ENCODE measurements at places on chromosomes 16 and 17.

- DNase-seq, result no peak
Measured at GRCh38 chr17:48905987-48906515, 2.2 kb upstream of the UBE2Z start.

- DNase-seq, result no peak
Measured at GRCh38 chr16:26240807-26241206, 549.0 kb downstream of the HS3ST4 start.

DNA sequence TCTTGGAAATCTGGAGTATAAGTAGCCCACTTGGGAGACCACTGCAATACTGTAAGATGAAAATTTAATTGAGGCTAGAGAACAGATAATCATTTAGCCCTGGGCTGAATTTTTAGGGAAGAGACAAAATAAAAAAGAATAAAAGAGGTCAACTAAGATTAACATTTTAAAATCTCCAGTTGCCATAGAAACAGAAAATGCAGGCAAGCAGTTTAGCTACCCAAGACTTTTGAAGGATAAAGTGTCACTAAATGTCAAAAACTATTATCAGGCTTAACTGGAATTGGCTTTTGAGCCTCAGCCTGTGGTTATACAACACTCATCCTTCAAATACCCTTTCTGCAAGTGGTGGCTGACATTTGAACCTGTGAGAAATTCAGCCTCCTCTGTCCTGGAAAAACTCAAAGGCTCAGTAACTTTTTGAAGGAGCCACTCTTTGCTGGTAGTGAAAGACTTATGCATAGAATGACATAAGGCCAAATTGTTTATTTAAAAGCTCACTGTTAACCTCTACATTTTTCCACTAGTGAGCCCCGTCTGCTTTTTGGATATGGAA lies 220.7 kb upstream of the KCNJ16 start:
- no peak for DNase-seq

DNA sequence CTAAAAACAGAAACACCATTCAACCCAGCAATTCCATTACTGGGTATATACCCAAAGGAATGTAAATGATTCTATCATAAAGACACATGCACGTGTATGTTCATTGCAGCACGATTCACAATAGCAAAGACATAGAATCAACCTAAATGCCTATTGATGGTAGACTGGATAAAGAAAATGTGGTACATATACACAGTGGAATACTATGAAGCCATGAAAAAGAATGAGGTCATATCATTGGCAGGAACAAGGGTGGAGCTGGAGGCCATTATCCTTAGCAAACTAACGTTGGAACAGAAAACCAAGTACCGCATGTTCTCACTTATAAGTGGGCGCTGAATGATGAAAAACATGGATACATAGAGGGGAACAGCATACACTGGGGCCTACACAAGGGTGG lies 77.2 kb upstream of the MYOCD start:
- no peak for DNase-seq

DNA sequence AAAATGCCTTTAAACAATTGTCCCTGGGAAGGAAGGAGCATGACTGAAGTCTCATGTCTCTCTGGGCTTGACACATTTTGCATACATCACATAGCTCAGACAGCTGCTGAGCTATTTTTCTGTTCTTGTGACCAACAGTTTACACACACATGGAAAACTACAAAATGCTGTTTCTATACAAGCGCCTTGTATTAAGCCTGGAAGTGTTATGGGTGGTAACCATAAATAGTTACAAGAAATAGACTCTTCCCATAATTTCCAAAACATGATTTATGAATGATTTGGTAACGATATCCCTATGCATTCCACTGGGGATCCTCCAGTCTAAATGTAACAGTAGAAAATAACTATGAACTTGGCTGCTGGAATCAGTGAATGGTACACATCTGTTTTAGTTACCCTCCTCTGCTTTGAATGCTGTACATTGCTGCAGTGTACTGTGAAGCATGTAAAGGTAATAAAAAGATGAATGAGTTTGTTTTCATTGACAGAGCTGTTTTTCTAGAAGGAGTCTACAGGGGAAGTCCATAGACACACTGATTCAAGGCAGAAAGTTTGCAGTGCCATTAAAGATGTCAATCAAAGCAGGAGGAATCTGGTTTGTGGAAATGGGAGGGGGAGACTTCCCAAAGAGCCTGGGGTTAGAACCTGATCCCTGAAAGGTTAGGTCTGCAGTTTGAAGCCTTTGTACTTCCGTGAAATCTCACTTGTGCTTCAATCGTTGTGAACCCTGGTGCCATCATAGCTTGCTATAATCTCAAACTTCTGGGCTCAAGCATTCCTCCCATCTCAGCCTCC lies 5.0 kb downstream of the ACSF2 start:
- DNase-seq, result no peak

- no peak for DNase-seq
Measured at GRCh38 chr16:57600952-57601580, 27.4 kb upstream of the ADGRG1 start.

- DNase-seq, result peak; percentile 76
Measured at GRCh38 chr16:30947859-30948666, 805 bp upstream of the ORAI3 start.

GRCh38 chr17:17781591-17782496 lies 54.9 kb downstream of the SREBF1 start:
- DNase-seq, result peak; percentile 34

DNA sequence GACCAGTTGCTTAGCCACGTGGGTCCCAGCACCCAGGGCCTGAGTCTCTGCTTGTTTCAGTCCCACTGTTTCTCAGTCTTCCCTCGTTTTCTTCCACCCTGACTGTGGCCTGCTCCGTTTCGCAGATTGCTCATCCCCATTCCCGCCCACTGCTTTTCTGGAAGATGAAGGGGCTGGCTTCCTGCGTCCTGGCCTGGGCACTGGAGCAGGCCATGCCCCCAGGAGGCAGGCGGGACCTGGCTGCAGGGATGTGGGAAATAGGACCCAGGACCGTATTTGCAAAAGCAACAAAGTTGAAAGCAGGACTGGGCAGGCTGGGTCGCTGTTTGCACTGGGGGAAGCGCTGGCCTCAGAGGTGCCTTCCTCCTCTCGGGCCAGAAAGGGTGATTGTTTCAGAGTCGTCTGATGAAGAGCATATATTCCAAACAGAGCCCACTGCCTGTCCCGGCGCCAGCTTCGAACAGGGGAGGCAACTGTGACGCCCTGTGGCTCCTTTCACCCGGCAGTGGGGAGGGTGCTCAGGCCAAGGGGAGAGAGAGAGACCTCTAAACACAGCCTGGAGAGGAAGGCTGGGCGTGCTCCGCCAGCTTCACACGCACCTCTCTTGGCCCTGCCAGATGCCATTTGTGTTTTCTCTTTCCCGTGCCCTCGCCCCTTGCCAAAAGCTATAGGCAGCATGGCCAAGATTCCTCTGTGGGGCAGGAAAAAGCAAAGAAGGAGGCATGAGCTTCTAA lies 108.6 kb downstream of the CMIP start:
- no peak for DNase-seq

GRCh38 chr16:746637-747036 lies 5.8 kb upstream of the CIAO3 start:
- DNase-seq, result no peak

- no peak for DNase-seq
Measured at GRCh38 chr17:37265446-37266173, 110.2 kb upstream of the C17orf78 start.

DNA sequence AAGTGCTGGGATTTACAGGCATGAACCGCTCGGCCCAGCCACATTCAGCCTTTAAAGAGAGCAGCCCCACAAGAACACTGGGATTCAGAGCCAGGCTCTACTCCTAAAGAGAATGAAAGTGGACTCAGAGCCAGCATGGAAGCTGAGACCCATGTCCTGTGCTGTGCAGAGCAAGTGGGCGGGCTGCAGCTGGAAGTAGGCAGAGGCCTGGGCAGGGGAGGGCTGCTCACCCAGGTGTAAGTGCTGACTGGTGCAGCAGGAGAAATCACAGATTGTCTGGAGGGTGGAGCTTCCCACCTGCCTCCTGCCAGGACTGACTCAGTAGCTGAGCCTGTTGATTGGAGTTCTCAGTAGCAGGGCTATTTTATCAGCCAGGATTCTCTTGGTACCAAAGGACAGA lies 178.7 kb downstream of the KATNIP start:
- DNase-seq, result no peak

- DNase-seq, result no peak
Measured at GRCh38 chr17:35130392-35130791, 9.0 kb downstream of the FNDC8 start.

GRCh38 chr17:13646969-13647542 lies 45.3 kb upstream of the HS3ST3A1 start:
- DNase-seq, result no peak

- no peak for DNase-seq
Measured at GRCh38 chr17:48213797-48214196, 106.2 kb downstream of the SNX11 start.

- DNase-seq, result no peak
Measured at GRCh38 chr16:14337303-14338191, 266.4 kb downstream of the MRTFB start.

DNA sequence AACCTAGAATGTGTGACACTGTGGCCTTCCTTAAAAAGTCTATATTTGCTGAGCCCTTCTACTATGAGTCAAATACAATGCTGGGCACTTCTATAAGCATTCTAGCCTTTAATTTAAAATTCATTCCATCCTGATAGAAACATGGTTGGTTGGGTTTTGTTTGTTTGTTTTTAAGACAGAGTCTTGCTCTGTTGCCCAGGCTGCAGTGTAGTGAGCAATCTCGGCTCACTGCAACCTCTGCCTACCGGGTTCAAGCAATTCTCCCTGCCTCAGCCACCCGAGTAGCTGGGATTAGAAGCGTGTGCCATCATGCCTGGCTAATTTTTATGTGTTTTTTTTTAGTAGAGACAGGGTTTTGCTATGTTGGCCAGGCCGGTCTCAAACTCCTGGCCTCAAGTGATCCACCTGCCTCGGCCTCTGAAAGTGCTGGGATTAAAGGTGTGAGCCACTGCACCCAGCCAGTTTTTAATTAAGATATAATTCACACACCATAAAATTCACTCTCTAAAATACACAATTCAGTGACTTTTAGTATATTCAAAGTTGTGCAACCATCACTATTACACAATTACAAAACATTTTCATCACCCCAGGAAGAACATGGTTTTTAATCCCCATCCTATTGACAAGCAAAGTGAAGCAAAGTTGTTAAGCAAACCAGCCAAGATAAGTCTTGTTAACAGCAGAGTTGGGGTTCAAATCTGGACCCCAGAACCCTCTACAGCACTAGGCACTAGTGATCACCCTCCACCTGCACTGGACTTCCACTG lies 42.8 kb downstream of the CMTM4 start:
- no peak for DNase-seq

GRCh38 chr17:80693511-80693910 lies 148.9 kb downstream of the RPTOR start:
- no peak for DNase-seq

GRCh38 chr17:75542728-75543336 lies 17.3 kb downstream of the LLGL2 start:
- DNase-seq, result no peak

DNA sequence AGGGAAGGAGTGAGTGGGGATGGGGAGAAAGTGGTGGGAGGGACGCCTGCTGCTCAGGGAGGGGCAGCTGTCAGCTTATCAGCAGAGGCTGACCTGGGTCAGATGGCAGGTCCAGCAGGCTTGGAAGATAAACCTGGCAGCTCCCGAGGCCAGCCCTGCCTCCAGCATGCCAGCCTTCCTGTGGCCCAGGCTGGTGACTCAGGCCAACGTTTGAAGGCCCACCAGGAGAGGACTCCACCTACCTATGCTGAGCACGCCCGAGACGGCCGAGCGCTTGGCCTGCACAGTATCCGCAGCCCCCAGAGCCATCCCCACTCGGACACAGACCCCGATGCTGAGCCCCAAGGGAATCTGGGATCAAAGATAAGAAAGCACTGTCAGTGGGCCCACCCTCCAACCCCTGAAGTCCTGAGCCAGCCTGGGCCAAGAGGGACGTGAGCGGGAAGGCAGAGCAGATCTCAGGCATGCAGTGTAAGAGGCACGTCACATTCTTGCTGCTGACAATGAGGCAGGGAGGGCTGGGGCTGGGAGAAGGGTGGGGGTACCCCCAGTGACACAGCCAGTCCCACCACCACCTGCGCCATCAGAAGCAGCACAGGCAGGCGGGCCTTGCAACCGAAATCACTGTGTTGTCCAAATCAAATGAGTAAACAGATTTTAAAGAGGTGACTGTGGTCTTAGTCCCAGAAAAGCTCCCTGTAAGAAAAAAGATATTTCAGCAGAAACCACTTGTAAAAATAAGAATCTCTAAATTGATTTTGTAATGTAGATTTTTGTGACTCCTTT lies 12.4 kb downstream of the SLC47A2 start:
- no peak for DNase-seq

DNA sequence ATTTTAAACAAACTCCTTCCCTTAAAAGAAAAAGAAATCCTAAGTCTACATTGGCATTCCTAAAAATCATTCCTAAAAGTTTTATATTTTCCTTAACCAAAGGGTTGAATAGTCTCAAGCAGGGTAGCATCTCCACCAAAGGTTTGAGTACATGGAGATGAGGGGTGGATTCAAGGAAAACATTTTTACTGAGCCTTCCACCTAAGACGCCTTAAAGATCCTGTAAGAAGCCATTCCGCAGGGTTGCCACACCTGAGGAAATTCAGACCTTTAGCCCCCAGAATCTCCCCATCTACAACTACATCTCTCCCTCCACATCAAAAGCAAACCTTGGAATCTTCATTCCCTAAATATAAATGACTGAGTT lies 7.7 kb upstream of the AKTIP start:
- no peak for DNase-seq

DNA sequence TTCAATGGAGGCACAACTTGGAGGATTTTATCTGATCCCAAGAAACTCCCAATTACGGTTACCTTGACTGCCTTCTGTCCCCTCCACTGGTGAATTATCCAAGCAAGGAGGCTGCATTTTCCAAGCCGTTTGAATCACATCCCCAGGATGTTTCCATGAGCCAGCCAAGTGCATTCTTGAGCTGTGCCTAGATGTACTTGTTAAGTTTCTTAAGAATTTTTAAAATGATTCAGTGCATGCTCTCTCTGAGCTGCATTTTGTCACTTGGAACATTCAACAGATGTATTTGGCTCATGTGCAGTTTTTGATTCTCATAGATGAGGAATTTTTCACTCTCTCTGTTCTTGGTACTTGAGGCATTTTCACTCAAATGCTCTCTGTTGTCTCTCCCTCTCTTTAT lies 202.6 kb upstream of the MYOCD start:
- no peak for DNase-seq

GRCh38 chr16:53952215-53953208 lies 248.6 kb downstream of the FTO start:
- DNase-seq, result no peak

GRCh38 chr17:46028374-46028773 lies 29.3 kb downstream of the STH start:
- DNase-seq, result no peak

DNA sequence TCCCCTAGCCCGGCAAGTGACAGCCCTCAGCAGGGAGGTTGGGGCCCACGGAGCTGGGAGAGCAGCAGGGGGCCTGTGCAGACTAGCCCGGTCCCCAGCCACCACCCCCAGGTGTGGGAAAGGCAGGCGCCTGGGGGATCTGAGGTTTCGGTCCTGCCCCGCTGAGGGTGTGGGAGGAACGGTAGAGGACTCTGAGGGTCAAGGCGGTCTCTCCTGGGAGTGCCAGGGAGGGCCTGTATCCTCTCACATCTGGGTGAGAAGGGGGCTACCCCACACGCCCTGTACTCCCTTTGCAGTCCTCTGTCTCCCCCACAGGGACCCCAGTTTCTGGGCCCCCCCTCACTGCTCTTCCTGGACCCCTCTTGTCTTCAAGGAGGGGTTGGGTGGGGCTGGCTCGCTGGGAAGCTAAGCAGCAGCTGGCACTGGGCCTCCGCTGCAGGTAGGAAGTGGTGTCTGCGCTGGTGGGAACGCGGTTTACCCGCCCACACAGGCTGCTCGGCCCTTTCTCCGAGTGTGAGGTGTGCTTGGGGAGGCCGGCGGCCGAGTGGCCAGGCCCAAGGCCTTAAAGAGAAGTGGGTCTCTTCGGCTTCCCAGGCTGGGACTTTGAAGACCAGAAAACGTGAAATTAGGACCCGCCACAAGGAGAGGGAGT lies 15.4 kb downstream of the CD7 start:
- no peak for DNase-seq
